ENCODE measurements at places on chromosomes 1 and 21. TPM values are rescaled to one million over a fixed set of nuclear protein-coding genes. Genes with fewer than 3 reads are reported as not detected.

DNA sequence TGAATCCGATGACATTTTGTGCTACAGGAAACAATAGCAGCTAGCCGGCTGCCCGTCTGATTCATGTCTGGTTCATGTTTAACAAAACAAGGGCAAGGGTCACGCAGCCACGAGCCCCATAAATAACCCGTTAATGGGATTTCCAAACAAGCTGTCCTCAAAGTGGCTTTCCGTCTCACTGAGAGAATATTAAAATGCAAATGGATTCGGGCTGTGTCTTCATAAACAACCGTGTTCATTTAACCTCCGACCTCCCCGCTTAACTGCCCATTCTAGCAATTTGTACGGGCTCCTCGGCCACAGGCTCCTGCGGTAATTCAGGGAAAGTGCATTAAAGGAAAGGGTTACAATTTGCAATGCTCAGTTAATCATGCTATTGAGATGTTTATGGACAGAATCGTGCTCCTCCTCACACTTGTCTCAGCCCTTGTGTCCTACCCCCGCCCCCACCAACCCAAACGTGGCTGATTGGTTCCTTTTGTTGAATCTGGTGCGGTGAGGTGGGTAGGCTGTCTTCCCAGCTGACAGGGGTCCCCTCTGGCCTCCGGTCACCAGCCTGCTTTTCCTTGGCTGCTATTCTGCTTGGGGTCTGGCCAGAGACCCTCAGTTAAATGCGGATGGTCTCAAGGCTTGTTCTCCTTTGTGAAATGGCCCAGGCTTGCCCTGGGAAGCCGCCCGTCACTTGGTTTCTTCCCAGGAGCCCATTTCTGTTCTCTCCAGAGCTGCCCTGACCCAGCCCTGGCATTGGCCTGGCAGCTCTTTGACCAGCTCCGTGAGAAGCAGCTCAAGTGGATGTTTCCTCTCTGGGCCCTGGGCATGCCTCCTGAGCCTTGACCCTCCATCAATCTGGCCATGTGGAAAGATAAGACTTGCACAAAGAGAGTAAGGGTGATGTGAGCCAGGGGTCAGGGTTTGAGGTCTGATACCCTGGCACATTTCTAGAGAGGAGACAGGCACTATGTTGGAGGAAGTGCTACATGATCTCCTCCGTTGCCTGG is 200.7 kb upstream of the POU3F1 start:
- peak; percentile 69 for DNase-seq

- no peak for DNase-seq
These were observed 31.5 kb downstream of the PADI4 start for GRCh38 chr1:17339521-17339920.

GRCh38 chr1:5577255-5578040 is 414.8 kb downstream of the NPHP4 start:
- DNase-seq, result no peak

The ADGRL4 gene
- 28.3 TPM for polyA plus RNA-seq

The C4BPA gene
- 0.24 TPM for polyA plus RNA-seq

The CD34 gene
- polyA plus RNA-seq, result 118 TPM

The LCE2C gene
- polyA plus RNA-seq, result not detected

All from right renal cortex interstitium (tissue), 3 donors.